ENCODE measurements at places on chromosomes 7 and 10. TPM values are rescaled to one million over a fixed set of nuclear protein-coding genes. Genes with fewer than 3 reads are reported as not detected.

Gene WIPF3
- not detected for total RNA-seq

Gene CCDC146
- 1.4 TPM for total RNA-seq

Gene CRHR2
- total RNA-seq = not detected

Gene RSPH10B2
- total RNA-seq = 0.19 TPM

Gene FXYD4
- not detected for total RNA-seq

Gene DENND11
- 40.8 TPM for total RNA-seq

Gene OSBPL3
- total RNA-seq = 28.0 TPM

Gene CLRN3
- 0.09 TPM for total RNA-seq

Gene OR2A25
- total RNA-seq = not detected

Gene SRGN
- total RNA-seq = 1,471 TPM

Gene ST8SIA6
- total RNA-seq = 0.72 TPM

Gene CTAGE6
- total RNA-seq = 2.2 TPM

Gene ARL4A
- total RNA-seq = 30.0 TPM

Gene TAS2R41
- total RNA-seq = not detected

Gene ZNF425
- total RNA-seq = 1.9 TPM

Measured in endothelial cell of coronary artery (primary cell).